ENCODE measurements at places on chromosomes 4 and X.

DNA sequence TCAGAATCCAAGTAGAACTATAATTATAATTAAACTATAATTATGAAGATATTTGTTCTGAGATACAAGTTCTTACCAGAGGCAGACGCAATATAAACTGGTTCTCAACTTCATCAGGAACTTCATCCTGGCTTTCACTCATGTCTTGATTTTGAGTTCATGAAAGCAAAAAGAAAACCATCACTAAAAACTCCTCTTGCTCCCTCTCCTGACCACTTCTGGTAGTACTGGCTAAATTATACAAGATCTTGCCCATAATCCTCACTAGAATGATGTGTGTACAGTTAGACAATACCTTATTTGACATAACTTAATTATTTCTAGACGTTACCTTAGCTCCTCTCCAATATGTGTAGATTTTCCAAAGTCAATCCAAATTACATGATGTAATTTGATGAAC lies 3.7 kb downstream of the TAF7L start:
- no peak for DNase-seq

DNA sequence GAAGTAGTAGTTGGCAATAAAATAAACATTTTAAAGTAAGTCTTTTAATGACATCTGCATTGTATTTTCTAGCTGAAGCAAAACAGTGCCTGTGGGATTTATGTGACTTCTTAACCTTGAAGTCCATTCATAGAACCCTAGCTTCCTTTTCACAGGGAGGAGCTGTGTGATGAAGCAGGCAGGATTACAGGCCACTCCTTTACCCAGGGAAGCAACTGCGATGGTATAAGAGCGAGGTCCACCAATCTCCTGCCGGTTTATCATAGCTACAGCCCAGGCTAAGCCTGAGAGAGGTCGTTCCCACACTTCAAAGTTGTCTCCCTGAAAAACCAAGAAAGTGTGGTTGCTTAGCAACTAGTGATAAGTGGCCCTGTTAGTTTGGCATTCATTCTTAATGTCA lies 7.0 kb downstream of the RPL36A start:
- DNase-seq, result no peak

- DNase-seq, result peak; percentile 14
These were observed 1.3 kb downstream of the CHST7 start for GRCh38 chrX:46574774-46575381.

DNA sequence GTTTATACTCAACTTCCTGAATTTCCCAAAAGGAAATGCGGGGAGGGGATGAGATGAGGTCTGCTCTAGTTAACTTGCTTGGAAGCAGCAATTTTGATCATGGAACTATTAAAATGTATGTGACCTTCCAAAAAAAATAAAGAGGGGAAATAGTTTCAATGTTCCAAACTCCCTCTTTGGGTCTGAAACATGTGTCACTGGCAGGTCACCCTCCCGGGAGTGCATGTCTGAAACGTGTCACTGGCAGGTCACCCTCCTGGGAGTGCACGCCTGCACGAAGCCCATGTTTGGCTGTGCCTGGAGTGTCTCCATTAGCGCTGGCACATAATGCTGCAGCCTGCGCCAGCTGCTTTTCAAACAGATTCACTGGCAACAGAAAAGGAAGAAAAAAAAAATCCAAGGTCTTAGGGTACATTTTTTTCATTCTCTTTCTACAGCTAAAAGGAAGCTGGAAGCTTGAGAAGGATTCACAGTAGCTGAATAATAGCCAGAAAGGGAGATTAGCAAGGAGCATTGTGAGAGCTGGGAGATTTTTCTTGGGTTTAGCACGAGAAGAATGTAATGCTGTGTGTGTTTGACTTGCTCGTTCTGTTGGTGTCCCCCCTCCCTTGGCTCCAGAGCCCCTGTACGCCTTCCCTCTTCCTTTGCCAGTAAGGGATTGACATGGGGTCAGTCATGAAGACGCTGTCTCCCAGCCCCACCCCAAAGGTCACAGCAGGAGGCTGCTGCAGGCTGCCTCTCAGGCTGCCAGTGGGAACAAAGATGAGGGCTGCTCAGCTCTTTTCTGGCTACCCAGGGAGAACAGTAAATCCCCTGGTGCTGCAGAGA lies 39.2 kb upstream of the TLR3 start:
- no peak for DNase-seq

- DNase-seq, result no peak
These were observed 154.5 kb downstream of the GASK1B start for GRCh38 chr4:158018221-158018830.

DNA sequence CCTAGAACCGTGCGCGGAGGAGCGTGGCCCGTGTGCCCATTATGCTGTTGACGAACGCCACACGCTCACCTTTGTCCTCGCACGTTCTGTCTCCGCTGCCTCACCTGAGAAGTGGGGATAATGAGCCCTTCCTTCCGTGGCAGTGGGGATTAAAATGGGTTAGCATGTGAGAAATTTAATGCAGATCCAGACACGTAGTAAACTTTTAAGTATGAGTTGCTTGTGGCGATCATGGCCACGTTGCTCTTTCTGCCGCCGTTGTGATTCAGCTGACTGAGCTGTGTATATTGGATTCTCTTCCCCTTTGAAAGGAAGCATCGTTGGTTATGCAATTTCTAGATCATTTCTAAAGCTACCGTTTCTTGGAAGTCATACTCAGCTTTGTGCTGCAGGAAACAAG lies 16.5 kb downstream of the TBC1D14 start:
- DNase-seq, result no peak

DNA sequence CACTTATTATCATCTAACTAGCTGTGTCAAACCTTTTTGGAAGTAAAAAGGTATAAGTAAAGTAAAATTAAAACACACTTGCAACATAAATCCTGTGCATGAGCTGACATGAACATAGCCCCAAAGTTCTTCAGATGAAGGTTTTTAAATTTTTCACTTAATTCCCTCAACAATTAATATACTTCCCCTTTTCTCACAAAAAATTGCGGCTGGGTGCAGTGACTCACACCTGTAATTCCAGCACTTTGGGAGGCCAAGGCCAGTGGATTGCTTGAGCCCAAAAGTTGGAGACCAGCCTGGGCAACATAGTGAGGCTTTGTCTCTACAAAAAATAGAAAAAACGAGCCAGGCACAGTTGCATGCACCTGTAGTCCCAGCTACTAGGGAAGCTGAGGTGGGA lies 16.8 kb downstream of the RASGEF1B start:
- DNase-seq, result no peak

GRCh38 chrX:12153741-12154140 lies 15.5 kb downstream of the FRMPD4 start:
- DNase-seq, result no peak

- no peak for DNase-seq
These were observed 1.8 kb downstream of the ATP11C start for GRCh38 chrX:139930916-139931645.

DNA sequence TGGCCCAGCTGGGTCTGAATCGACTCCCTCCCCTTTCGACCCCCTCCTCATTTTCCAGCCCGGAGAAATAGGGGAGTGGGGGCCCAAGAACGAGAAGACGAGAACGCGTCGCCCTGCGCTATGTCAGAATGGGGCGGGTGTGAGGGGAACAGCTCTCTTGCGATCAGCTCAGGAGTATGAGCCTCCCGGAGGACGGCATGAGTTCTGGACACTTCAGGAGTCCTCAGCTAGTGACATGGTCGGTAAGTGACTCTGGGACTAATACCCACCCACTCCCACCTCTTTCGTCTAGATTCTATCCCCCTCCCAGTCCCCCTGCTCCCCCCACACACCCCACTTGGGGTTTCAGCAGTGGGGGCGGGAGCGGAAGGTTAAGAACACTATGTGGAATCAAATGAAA lies 944 bp downstream of the KLF8 start:
- DNase-seq, result no peak

DNA sequence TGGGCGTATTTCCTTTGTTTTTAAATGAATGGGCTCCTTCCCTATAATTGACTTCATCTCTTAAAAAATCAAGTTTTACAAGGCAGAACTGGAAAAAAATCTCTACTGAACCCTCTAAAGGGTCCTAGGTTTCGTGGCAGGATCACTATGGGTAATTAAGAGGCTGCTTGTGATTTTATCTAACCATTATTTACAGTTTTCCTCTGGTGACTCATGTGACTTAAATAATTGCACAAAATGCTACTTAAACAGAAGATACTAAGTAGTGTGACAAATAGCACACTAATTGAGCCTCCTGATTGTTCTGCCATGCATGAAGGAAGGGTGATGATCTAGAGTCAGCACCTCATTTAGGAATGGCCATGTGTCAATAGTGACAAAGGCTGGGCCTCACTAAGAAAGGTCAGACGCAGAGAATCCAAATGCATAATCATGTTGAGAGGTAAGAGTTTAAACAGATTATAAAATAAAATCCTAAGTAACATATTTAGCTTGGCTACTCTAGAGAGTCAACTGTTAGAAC lies 35.5 kb downstream of the OFD1 start:
- DNase-seq, result no peak

DNA sequence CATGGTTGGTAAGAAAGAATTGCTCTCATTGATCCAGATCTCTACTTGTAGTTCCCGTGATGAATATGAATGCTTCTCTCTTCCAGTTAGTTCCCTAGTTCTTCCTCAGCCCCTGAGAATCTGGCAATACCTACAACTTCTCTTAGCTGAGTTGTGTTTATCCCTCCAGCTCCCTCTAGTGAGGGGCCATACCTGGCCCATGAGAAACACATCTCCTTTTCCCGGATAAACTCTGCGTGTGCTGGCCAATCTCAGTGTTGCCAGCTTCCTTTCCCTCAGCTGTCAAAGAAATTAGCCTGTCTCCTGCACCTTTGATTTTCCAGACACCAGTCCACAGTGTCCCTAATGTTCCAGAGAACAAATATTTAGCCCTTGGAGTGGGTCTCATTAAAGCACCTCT lies 5.7 kb downstream of the CBLL2 start:
- no peak for DNase-seq
